ENCODE measurements at places on chromosomes 12 and 14.

DNA sequence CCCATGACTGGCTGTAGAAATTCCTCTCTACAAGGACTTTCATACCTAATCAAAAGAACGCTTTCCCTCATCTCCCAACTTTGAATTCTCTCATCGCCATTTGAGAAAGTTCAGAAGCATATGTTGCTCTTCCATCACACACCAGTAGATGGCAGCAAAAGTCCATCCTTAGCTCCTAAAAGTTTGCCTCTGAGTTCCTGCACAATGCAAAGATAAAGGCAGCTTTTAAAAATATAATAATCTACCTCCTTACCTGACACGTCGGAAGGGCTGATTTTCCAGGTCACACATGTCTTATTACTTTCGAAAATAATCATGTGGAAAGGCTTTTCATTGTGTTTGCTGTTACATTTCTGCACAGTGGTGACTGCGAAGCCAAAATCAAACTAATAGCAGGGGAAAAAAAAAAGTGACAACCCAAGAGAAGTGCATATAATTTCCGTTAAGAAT, 456.7 kb upstream of the SEL1L start:
- DNase-seq, result peak; percentile 22

- DNase-seq, result no peak
Measured at GRCh38 chr14:20820063-20820904, 17.6 kb upstream of the RNASE1 start.

DNA sequence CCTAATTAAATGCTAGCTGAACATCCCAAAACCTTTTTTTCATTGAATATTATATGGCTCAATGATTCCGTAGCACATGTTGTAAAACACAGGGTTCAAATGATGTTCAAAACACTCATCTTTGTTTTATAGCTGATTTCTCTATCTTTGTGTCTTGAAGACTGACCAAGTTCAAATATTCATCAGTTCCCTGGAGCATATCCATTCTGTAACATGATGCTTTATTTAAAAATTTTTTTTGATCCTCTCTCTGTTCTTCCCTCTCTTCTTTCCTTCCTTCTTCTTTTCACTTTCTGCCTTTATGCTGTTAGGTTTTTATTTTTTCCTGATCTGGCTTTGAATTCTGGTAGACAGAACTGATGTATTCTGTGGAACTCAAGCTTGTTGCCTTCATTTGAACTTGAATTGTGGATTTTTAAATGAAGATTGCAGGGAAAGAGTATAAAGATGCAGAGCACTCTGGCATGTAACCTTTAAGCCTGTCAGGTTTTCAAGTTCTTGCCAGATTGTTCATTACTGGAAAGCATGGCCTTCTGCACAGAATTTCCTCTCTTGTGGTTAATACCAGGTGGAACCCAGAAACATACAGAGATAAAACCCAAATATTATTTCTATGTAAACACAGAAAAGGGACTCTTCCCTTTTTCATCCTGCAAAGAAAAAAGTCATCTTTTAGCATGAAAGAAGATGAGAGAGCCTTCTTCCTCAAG, 39.5 kb downstream of the PROX2 start:
- no peak for DNase-seq

DNA sequence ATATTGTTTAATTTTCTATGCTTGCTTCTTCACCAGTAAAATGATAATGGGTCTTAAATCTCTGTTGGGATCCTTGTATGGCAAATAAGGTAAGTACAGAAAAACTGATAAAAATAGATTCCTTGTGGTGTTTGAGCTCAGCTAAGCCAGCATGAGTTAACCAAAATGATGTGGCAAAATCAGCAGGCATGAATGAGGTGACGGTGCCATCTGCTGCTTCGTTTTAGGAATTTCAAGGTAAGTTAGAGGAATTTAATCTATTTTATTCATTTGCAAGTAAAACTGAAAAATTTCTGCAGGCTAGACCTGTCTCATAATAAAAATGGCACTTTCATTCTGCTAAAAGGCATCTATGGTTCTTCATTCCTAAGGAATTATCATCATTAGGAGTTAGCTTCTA, 10.0 kb upstream of the CLEC7A start:
- peak; percentile 18 for DNase-seq

GRCh38 chr14:22850944-22851764, 14.8 kb downstream of the MMP14 start:
- DNase-seq, result peak; percentile 67

- peak; percentile 30 for DNase-seq
Measured at GRCh38 chr12:34219046-34219770, 196.9 kb downstream of the ALG10 start.

DNA sequence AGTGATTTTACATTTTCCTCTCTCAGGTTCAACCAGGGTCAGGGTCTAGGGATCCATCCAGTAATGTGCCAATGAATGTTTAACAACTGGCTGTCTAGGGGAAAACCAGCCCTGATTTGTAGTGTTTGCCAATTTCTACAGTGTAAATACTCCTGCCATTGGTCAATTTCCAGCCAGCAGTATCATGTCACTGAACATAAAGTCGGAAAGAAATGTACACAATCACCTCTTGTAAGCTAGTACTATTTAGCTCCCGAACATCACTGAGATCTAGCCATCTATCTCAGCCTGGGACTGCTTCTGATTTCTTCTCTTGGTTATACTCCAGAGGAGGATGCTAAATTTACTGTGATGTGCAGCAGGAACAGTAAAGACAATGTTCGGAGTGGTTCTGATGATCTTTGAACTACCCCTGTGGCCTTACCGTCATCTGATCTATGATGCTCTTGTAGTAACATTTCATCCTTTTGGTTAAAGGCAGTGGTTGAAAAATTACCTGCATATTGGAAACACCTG, 36.7 kb upstream of the EGLN3 start:
- no peak for DNase-seq

DNA sequence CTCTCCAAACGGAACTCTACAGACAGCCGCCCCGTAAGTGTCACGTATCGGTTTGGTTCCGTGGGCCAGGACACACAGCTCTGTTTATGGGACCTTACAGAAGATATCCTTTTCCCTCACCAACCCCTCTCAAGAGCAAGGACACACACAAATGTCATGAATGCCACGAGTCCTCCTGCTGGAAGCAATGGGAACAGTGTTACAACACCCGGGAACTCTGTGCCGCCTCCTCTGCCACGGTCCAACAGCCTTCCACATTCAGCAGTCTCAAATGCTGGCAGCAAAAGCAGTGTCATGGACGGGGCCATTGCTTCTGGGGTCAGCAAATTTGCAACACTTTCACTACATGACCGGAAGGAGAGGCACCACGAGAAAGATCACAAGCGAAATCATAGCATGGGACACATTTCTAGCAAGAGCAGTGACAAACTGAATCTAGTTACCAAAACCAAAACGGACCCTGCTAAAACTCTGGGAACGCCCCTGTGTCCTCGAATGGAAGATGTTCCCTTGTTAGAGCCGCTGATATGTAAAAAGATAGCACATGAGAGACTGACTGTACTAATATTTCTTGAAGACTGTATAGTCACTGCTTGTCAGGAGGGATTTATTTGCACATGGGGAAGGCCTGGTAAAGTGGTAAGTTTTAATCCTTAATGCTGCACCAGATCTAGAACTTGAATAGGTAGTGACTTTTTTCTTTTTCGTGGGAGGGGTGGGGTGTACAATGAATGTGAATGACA, 69.7 kb downstream of the WDR20 start:
- no peak for DNase-seq

GRCh38 chr12:32843528-32844095, 53.0 kb downstream of the PKP2 start:
- DNase-seq, result no peak
